ENCODE measurements at places on chromosomes 16 and 17.

DNA sequence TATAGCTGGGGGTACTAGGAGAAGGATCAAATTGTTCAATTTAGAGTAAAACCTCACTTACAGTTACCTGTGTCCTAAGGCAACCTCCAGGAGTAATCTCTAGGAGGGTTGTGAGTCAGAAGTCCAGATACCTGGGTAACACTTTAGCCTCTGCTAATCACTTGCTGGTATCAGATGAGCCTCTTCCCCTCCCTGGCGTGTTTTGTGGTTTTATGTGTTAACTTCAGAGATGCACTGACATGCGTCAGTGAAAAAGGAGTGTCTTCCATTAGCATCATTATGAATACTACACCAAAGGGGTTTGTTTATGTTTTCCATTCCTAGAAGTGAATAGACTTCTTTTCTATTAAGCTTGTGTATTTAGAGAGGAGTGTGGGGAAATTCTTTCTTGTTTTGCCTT, 208.2 kb downstream of the FTO start:
- DNase-seq: no peak

GRCh38 chr16:31474173-31474714, 2.3 kb downstream of the TGFB1I1 start:
- DNase-seq: no peak

GRCh38 chr16:80812593-80812992, 8.2 kb upstream of the CDYL2 start:
- no peak for DNase-seq

DNA sequence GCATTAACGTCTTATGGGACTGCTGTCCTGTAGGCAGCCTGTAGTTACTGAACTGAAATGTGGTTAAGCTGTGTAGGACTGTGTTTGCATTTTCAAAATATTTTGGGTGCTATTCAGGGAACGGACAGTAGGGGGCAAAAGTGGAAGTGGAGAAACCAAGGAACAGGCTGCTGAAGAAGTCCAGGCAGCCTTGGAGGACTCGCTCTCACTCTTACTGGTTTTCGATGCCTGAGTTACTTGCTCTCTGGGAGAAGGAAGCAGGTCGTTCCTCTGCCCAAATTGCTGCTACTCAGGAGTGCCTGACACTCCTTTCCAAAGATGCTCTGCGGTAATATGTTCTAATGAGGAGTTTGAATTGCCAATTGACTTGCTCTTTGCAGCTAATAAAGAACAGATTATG, 64.5 kb upstream of the RBFOX1 start:
- DNase-seq: peak; percentile 3

Measured in A549 (cell line).